ENCODE measurements at places on chromosomes 6 and 20.
A peak's percentile ranks its signal among the peaks of the same experiment; 100 is the strongest.

- no peak for DNase-seq
Observed at GRCh38 chr6:137025786-137026730, 18.7 kb downstream of the IL20RA start.

GRCh38 chr20:23565503-23566045, 2.7 kb downstream of the CST9L start:
- no peak for DNase-seq

DNA sequence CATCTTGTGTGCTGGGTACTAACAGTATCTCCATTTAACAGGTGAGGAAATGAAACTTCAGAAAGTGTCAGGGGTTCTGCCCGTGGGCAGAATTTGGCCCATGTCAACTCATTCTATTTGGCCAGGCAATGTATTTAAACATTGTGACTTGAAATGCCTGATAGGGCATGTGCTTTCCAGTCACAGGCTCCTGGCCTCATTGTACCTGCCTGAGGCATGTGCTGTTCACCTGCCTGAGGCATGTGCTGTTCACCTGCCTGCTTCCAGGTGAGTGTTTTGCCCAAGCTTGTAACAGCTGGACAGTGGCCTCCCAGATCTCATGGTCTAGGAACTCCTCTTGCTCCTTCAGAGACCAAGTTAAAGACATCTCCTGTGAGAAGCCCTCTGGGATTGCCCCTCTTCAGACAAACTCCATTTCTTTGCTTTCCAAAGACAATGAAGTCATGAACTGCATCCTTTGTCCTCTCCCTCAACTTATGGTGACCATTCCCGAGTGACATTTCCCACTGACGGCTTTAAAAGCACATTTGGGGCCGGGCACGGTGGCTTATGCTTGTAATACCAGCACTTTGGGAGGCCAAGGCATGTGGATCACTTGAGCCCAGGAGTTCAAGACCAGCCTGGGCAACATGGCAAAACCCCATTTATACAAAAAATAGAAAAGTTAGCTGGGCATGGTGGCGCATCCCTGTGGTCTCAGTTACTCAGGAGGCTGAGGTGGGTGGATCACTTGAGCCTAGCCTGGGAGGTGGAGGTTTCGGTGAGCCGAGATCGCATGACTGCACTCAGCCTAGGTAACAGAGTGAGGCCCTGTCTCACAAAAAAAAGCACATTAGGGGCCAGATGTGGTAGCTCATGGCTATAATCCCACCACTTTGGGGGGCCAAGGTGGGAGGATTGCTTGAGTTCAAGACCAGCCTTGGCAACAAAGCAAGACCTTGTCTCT, 48.7 kb downstream of the BCAS4 start:
- DNase-seq: no peak

- DNase-seq: peak; percentile 47
Observed at GRCh38 chr20:39263076-39263475, 300.9 kb downstream of the DHX35 start.

DNA sequence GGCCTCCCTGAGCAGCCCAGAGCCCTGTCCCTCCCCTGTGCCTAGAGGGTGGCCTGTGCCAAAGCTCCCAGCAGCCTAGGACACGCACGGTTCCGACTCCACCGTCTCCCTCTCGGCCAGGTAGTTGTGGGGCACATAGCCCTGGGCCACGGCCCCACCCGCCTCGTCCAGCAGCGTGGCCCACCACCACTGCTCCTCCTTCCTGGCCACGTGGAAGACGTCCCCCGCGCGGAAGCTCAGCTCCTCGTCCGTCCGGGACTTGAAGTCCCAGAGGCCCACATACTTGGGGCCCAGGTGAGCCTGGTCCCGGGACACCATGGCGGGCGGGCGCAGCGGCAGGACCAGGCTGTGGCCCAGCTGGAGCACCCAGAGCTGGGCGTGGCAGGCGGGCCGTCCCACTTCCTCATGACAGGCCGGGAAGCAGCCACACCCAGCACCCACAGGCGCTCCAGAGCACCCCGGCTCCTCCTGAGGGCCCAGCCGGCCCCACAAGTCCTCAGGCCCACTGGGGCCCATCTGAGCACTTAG, at the start of gene PTK6:
TSS of gene PTK6 (minus strand) at position 380 of the 528 bp plus-strand sequence. CDS start at position 318, 62 bp downstream.
- DNase-seq: no peak

DNA sequence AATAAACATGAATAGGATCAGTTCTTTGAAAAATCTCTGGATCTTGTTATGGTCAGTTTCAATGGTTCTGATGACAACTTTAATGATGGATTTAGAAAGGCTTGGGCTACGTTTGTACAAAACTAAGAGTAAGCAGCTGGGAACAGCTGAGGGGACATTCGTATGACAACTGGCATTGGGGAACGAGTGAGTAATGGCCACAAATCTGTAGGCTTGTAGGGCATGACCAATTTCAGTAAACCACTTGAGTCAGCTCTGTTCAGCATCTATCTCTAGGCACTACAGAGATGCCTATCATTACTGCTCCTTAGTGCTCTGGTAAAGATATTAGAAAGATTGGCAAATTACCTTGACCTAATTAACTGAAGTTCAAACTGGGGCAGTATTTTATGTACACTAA, 1375.6 kb downstream of the EPHA7 start:
- DNase-seq: no peak

- DNase-seq: peak; percentile 65
Observed at GRCh38 chr6:127201321-127201720, 65.3 kb upstream of the RNF146 start.

DNA sequence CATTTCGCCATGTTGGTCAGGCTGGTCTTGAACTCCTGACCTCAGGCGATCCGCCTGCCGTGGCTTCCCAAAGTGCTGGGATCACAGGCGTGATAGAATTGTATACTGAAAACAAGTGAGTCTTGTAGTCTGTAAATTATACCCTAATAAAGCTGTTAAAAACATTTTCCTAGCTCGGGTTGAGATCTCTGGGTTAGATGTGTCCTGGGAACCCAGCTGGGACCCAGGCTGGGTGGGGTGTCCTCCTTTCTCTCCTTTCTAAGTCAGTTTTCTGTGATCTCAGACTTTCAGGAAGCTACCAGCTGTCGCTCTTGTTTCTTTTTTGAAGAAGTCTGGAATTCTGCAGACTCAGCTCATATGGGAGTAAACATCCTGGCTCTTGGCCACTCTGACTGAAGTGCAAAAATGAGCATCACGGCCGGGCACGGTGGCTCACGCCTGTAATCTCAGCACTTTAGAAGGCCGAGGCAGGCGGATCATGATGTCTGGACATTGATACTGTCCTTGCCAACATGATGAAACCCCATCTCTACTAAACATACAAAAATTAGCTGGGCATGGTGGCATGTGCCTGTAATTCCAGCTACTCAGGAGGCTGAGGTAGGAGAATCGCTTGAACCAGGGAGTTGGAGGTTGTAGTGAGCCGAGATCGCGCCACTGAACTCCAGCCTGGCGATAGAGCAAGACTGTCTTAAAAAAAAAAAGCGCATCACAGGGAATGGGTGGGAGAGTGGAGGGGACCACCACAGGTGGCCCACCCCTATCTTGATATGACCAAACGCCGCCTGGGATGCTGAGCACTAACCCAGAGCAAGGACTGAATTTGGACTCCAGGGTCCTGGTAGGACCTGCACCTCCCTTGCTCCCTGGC, 9.9 kb upstream of the PCIF1 start:
- DNase-seq: peak; percentile 52

GRCh38 chr6:40965046-40965445, 74.0 kb downstream of the UNC5CL start:
- DNase-seq: no peak

DNA sequence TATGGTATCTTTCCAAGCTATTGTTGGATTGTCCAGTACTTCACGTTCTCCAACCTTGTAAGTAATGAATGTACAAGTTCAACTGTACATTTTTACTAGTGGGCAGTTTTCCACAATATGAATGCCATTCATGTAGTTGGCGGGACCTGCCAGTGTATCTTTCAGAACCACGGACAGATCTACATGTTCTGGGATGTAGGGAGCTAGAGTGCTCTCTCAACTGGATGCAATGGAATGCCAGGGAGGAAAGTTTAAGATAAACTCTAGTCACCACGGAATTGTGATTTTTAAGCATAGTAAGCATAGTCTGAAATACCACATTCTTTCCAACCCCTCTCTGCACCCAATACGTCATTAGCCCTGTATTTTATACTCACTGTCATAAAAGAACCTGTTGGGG, 21.5 kb upstream of the HLA-C start:
- DNase-seq: peak; percentile 37

DNA sequence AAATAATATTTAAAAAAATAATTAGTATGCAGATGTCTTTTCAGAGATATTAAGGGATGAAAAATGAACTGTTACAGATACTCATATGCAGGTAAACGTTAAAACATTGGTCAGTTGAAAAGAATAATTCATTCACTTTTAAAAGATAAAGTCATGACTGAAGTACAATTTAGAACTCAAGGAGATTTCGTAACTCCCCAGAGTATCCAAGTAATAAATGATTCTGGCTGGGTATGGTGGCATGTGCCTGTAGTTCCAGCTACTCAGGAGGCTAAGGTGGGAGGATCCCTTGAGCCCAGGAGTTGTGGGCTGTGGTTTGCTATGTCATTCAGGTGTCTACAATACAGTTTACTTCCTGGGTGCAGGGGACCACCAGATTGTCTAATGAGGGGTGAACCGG, 122.3 kb upstream of the TMEM181 start:
- peak; percentile 44 for DNase-seq

DNA sequence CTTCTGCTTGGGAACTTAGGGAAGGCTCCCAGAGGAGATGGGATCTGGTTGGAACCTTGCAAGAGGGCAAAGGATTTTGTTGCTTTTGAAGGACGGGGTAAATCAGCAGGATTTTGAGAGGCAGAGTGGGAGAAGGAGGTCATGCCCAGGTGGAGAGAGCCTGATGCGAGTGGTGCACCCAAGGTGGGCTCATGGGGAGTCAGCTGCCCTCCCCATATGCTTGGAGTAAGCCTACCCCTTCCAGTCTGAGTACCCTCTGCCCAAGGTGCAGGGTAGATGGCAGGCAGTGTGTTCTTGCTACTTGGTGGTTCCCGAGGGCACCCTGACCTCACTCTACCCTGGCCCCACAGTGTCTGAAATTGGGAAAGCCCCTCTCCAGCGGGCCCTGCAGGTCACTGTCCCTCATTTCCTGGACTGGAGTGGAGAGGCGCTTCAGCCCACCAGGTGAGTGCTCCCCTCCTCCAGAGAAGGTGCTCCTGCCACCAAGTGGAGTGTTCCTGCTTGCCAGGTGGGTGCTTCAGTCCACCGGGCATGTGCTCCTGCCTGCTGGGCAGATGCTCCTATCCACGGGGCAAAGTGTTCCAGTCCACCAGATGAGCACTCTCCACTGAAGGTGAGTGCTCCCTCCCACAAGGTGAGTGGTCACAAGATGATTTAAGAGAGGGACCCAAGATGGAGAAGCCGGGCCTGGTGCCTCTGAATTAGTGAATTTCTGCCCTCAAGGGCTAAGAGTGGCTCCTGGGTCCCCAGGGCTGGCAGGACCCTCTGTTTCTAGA, 3.4 kb downstream of the BPIFB2 start:
- no peak for DNase-seq

- DNase-seq: no peak
Observed at GRCh38 chr6:16278048-16278724, 39.8 kb downstream of the GMPR start.

DNA sequence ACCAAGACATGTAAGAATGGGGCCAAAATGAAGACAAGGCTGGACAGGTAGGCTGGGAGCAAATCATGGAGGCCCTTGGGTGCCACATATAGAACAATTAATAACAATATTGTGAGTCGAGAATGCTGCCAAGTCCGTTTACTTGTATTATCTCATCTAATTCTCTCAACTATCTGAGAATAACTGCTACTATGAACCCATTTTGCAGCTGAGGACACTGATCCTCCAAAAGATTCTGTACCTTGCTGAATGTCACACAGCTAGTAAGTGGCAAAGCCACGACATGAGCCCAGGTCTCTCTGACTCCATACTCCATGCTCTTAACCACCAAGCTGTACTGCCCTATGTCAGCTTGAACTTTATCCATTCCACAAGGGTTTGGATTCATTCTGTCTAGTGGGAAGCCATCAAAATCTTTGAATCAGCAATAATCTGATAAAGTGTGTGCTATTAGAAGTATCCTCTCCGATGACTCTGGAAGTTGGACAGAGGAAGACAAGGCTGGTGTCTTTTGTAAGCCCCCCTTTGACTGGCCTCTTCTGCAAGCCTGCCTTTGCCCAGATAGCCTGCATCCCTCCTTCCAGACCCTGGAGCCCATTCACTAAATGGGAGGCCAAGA, 43.5 kb upstream of the PDYN start:
- no peak for DNase-seq

DNA sequence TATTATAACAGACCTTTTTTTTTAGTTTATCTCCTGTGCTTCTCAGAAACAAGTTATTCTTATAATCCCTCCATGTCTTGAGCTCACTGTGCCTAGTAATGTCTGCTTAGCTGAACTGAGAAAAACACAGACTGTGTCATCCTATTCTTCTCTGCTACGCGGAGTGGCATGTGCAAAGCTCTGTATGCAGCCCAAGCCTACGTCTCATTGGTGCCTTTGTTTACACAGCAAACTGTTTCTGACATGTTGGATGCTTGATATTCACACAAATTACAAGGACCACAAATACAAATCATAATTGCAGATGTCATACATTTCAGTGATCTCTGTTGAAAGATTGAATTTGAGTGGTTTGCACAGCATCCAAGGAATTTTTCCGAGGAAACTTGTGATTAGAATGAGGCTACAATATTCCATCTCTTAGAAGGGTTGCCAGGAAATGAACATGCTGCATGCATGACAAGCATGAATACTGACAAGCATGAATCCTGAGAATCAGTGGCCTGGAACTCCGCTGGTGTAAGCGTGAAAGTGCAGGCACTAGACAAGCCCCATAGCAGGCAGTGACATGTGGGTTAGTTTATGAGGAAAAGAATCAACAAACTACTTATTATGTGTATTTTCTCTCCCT, 128.4 kb upstream of the SGK1 start:
- peak; percentile 70 for DNase-seq

GRCh38 chr6:40295251-40295950, 291.8 kb downstream of the LRFN2 start:
- peak; percentile 14 for DNase-seq

GRCh38 chr6:32954986-32955802, 2.3 kb upstream of the HLA-DMA start:
- peak; percentile 28 for DNase-seq

- DNase-seq: peak; percentile 40
Observed at GRCh38 chr20:59074456-59074855, 31.9 kb upstream of the PRELID3B start.

DNA sequence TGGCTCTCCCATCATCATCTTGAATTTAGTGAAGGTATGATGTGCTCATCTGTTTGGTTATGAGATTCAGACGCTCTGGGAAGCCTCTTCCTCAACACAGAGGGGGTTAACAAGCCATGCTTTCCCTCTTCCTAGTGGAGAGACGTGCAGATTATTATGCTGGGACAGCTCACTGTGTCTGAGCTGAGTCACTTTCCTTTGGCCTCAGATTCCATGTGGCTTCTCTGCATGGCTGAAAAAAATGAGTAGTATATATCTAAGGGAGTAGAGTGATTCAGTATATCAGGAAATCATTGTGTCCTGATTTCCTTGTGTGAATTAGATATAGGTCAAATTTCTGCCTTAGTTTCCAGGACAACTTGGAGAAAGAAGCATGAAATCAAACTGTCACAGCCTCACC, 52.6 kb downstream of the FIG4 start:
- DNase-seq: peak; percentile 87

GRCh38 chr20:56173438-56173837, 75.1 kb upstream of the MC3R start:
- no peak for DNase-seq

Data from fibroblast of mammary gland (primary cell).